ENCODE measurements at places on chromosomes 1 and 21. TPM values are rescaled to one million over a fixed set of nuclear protein-coding genes. Genes with fewer than 3 reads are reported as not detected.

The RAB7B gene
- polyA plus RNA-seq = 22.6 TPM

The TMEM50B gene
- polyA plus RNA-seq = 73.1 TPM

The PLA2G2A gene
- polyA plus RNA-seq = 1,328 TPM

- no peak for DNase-seq
Observed at GRCh38 chr1:210482945-210483617, 154.4 kb downstream of the HHAT start.

- DNase-seq = no peak
Observed at GRCh38 chr1:235275223-235275622, 52.8 kb downstream of the ARID4B start.

All from hepatocyte (in vitro differentiated cells).